ENCODE measurements at places on chromosomes 11 and 22.

- DNase-seq, result no peak
Observed at GRCh38 chr11:71198141-71198822, 54.1 kb downstream of the SHANK2 start.

DNA sequence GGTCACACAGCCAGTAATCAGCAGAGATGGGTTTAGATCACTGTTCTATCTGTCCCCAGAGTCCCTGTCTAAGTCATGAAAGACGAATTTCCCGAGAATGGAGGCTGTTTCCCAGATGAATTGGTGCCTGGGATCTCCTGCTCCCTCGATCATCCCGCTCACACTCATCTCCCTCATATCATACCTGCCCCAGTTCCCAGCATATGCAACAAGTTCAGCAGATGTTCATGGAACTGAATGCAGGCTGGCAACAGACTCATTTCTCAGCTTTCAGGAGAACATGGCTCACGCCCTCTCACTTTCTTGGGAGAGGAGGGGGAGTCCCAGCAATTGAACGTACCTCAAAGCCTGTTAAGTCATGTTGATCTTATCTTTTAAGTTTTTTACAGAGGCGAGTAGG is 22.1 kb downstream of the CD6 start:
- peak; percentile 24 for DNase-seq

GRCh38 chr11:31794548-31794947 is 16.6 kb downstream of the PAX6 start:
- DNase-seq, result no peak

GRCh38 chr11:121350314-121351082 is 57.9 kb downstream of the SC5D start:
- no peak for DNase-seq

DNA sequence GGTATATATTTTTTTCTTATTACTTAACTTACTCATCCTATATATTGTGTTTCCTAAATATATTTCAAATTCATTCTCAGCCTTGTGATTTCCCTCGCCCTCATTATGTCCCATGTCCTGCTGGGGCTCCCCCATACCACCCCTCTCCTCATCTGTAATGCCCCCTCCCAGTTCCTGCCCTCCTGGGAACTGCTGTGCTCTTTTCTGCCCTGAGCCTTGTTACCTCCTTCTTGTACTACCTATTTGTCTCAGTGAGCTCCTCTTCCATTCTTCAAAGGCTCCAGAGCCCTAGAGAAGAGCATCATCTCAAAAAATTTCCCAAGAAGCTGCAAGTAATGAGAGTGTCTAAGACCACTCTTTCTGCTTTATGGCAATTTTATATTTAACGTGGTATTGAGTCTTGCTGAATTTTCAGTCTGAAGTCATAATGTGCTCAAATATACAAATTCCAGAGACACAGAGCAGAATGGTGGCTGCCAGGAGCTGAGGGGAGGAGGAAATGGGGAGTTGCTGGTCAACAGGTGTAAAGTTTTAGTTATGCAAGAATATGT is 66.5 kb upstream of the TOP3B start:
- no peak for DNase-seq

DNA sequence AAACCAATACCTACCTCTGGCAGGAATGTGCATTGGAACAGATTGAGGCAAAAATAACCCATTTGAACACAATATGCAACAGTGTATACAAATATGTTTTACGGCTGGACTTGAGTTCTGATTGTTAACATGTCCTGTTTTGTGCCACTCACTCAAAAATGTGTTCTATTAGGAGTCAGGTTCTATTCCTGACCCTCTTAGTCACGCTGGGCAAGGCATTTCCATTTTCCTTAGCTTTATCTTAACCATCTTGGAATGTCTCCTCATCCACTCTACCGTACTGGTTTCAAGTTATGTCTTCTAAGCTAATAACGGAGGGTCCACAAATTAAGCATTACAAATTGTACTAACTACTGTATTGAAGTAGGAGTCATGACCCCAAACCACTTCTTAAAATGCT is 78.6 kb downstream of the MAML2 start:
- no peak for DNase-seq

- DNase-seq, result no peak
Observed at GRCh38 chr11:10326012-10326964, 21.4 kb downstream of the ADM start.
